Posterior vena cava (tissue), 2 donors: ENCODE measurements at places on chromosomes 2 and 18. TPM values are rescaled to one million over a fixed set of nuclear protein-coding genes. Genes with fewer than 3 reads are reported as not detected.

STPG4 gene
- 0.52 TPM for total RNA-seq

FZD7 gene
- total RNA-seq, result 20.9 TPM

SPP2 gene
- total RNA-seq, result not detected

TBR1 gene
- not detected for total RNA-seq

TNS1 gene
- total RNA-seq, result 1,508 TPM

DNA sequence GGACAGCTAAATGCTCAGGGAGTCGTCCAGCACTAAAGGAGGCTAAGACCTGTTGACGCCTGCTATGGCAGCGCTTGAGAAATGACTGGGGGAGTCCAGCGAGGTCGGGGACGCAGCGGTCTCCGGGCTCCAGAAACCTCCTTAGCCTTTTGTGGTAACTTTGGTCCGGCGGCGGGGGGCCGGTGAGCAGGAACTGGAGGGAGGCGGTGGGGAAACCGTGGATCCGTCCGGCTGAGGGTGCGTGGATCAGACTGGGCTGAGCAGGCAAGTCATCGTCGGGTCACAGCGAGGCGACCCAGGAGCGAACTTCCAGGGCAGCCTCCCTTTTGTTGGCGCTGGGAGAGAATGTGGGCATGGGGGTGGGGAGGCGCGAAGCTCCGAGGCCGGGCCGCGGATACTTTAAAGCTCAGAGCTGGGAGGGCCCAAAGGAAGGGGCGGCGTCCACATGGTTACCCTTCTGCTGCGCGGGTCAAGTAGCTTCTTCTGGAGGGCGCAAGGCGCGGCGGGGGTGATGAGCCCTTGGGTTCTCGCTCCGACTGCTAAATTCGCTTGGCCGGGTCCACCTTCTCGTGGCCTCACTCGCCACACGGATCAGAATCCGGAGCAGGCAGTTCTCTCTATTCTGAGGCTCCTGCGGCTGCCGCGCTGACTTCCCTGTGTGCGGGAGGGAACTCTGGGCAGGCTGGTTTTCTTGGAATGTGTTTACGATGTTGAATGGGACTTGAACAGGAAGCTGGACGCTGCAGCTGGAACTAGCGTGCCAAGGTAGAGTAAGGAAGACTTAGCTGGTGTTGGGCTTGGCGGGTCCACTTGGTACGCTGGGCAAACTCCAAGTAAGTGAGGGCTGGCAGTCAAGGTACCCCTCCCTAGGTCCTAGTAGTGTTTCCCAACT is 920 bp downstream of the GULP1 start:
- DNase-seq, result peak; percentile 91

- DNase-seq, result peak; percentile 90
These were observed 159.2 kb downstream of the FAM210A start for GRCh38 chr18:13566941-13567746.

DNA sequence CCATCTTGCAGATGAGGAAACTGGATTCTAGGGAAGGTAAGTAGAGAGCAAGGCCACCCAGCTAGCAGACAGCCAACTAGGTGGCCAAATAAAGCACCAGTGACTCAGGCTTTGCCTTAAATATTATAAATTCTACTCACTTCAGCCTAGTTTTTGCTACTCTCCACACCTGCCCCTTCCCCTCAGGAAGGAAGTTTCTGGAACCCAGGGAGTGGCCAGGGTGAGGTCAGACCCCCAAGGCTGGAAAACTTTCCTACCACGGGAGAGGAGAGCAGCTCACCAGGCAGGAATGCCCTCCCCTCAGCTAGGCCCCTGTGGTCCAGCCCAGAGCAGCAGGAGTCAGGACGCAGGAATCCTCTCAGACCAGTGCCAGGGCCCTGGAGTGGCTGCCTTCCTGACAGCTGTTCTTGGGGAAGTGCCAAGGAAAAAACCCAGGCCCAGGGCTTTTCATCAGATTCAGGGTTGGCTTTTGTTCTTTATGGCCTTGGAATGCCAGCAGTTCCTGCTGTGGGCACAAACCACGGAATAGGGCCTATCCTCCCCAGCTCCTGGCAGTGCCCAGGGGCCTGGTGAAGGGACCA is 5.1 kb upstream of the PAX8 start:
- peak; percentile 86 for DNase-seq

DNA sequence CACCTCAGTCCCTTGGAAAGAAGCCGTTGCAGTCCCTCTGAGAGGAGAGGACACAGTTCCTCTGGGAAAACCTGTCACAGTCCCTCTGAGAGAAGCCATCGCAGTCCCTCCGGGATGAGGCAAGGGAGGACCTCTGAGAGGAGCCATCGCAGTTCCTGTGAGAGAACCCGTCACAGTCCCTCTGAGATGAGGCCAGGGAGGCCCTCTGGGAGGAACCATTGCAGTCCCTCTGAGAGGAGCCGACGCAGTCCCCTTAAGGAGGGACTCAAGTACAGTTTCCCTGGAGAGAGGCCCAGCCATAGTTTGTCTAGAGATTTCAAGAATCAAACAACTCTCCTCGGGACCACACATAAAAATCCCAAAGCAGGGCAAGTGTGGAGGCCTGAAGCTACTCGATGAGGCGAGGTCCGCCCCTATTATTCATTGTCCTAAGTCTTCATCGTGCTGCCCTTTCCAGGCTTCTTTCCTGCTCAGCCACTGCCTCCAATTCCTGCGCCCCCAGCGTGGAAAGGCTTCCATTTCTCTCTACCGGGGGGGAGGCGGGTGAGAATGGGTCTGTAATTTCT is 630 bp upstream of the ZNF512 start:
- DNase-seq, result no peak

- DNase-seq, result no peak
These were observed 136.0 kb downstream of the PTH2R start for GRCh38 chr2:208542465-208543041.

DNA sequence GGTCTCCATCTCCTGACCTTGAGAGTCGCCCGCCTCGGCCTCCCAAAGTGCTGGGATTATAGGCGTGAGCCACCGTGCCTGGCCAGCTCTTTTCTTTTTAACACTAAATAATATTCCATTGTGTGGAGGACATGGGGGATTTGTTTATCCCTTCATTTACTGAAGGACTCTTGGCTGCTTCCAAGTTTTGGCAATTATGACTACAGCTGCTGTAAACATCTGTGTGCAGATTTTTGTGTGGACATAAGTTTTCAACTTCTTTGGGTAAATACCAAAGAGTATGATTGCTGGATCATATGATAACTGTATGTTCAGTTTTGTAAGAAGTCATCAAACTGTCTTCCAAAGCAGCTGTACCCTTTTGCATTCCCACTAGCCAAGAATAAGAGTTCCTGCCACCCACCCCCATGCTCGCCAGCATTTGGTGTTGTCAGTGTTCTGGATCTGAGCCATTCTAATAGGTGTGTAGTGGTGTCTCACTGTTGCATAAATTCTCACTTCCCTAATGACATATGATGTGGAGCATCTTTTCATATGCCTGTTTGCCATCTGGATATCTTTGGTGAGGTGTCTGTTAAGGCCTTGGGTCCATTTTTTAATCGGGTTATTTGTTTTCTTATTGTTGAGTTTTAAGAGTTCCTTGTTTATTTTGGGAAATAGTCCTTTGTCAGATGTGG is 52.2 kb downstream of the TNFRSF11A start:
- no peak for DNase-seq

DNA sequence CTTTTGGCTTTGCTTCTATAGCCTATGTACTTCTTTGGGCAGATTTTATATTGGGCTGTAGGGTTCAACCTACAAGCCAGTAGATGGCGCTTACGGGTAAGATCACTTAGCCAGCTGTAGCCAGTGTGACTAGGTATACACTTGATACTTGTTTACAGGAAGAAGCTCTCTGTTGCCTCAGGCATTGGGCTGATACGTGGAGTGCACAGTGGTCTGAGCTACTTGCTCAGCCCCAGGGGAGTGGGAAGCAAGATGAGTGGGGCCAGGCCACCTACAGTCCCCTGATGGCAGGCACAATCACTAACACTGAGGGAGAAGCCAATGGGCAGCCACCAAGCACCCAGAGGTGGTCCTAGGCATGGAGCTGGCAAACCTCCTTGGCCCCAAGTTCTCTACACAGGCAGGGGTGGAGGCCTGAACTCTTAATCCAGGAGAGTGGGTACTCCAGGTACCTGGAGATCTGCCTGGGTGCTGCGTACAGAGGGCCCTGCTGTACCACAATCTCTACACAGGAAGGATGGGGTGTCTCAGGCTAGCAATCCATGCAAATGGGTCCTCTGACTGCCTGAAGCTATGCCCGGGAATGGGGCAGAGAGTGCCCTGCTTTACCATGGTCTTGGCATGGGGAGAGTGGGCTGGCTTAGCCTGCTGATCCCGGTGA is 122.2 kb downstream of the NCOA1 start:
- DNase-seq, result no peak

GRCh38 chr2:15092691-15093090 is 460.2 kb downstream of the LRATD1 start:
- no peak for DNase-seq

- no peak for DNase-seq
These were observed 872.6 kb downstream of the BCL11A start for GRCh38 chr2:59680863-59681262.

GRCh38 chr2:161161074-161161706 is 962 bp downstream of the TANK start:
- no peak for DNase-seq

DNA sequence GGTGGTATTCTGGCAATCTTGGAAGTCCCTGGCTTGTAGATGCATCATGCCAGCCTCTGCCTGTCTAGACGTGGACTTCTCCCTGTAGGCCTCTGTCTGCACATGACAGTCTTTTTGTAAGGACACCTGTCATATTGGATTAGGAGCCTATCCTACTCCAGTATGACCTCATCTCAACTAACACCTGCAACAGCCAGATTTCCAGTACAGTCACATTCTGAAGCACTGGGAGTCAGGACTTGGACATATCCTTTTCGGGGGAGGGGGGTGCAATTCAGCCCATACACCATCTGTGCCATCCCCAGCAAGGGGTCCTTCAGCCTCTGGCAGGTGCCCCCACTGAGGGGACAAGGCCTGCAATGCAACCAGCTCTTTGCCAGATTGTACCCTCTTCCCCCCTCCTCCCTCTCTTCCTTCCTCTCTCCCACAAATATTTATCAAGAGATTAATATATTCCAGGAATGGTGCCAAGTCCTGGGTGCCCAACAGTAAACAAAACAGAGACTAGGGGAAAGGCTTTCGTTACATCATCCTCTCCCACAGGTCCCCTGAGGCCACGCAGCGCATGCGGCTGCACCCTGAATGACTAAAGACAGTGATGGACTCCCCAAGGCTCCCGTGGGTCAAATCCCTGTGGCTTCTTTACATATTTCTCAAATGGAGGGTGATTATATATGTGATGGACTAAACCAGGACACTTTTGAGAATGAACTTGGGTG is 20.5 kb upstream of the MYCN start:
- no peak for DNase-seq

- DNase-seq, result no peak
These were observed 146.4 kb downstream of the MYT1L start for GRCh38 chr2:2184549-2185249.

- no peak for DNase-seq
These were observed 472.9 kb upstream of the FSIP2 start for GRCh38 chr2:185265747-185266146.

- DNase-seq, result no peak
These were observed 1.5 kb downstream of the SLC39A10 start for GRCh38 chr2:195658541-195658890.

DNA sequence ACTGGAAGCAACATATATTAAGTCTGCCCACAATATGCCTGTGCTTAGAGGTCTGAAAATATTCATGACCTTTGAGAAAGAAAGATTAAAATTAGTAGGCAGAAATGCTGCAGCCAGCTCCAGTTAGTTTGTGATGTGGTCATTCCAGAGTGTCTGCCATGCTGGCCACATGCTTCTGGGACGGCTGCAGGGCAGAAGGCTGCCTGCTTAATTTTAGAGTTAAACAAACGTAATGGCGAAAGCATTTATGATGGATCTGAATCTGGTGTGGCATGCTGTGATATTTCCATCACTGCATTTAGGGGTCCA is 95.4 kb downstream of the FHOD3 start:
- no peak for DNase-seq

DNA sequence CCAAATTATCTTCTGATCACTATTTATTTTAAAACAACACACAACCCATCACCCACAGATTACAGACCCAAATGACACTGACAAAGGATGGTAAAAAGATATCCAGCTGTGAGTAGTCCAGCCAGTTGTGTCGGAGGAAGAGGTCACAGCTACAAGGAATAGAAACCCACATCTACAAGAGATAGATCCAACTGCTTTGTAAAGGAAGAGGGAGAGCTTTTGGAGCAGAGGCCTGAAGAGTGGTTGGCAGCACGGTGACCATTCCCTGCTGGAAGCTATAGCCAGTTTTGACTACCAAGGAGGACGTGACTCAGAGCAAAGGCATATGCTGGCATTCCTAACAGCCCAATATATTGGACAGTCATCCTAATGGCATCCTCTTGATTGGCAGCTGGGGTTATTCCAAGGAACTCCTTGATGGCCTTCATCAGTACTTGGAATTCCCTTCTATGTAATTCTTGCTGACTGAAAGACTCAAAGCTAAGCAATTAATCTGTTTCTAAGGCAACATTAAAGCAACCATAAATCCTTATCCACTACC is 17.1 kb downstream of the SLC8A1 start:
- DNase-seq, result no peak

- DNase-seq, result no peak
These were observed 30.0 kb downstream of the ADCYAP1 start for GRCh38 chr18:934518-935133.

GRCh38 chr2:158935617-158936016 is 32.8 kb upstream of the TANC1 start:
- DNase-seq, result no peak

- DNase-seq, result no peak
These were observed 4.1 kb upstream of the GORASP2 start for GRCh38 chr2:170924969-170925368.

DNA sequence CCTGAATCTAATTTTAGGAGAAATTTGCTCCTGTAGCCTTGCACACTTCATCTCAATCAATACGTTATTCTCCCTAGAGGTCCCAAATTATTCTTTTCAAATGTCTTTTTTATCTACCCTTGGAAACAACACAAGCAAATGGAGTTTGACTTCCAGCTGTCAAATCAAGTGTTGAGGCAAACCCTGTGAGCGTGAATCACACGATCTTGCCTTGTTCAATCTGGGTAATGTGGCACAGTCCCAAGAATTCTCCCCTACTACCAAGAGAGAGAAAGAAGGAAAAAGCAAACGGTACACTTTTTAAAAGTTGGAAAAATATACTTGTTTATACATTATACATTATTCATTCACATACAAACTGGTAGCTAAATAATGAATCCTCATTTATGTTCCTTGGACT is 2035.3 kb upstream of the CELF4 start:
- no peak for DNase-seq
